ENCODE measurements at places on chromosomes 4 and X. TPM values are rescaled to one million over a fixed set of nuclear protein-coding genes. Genes with fewer than 3 reads are reported as not detected.

DNA sequence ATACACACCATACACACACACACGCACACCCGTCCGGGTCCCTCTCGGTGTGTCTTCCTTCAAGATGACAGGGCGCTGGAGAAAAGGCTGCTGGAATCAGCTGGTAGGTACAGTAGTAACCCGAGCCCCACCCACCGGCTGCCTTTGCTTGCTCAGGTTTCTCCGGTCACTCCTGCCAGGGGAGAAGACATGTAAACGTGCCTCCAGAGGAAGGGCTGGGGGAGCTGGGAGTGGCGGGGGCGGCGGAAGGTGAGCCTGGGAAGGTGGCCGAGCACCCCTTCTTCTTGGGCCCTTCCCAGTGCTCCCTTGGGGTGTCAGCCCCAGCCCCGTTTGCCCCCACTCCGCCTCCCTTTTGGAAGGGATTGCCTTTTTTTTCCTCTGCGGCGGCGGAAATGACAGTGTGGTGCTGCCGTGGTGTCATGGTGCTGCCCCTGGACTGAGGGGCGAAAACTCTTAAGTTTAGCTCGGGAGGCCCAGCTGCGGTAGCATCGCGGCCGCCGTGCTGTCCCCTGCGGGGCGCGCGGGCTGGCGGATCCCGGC lies at the start of gene MID2:
Gene MID2, plus strand, starts transcription at position 169 of the 540 bp plus-strand sequence. CDS start 561 bp downstream, outside the sequence.
- peak; percentile 62 for DNase-seq

GRCh38 chr4:135239964-135240363 lies 1038.4 kb upstream of the PABPC4L start:
- no peak for DNase-seq

- no peak for DNase-seq
These were observed 68.5 kb upstream of the TMEM164 start for GRCh38 chrX:109934434-109934833.

DNA sequence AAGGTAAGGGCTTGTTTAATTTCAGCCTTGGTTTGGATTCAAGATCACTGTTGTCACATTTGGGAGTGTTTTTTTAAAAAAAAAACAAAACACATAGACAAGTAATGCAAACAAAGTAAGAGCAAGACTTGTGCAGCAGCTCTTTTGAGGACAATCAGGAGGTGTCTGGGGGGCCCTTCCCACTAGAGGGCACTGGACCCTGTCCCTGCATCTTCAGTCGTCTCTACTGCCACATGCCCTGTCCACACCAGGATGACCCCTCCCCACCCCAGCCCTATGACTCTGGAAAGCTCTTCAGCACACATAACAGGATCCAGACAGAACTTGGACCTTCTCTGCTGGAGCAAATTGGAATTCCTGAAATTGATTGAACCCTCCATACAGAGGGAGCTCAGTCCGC lies 71.0 kb downstream of the USP46 start:
- DNase-seq: no peak

DNA sequence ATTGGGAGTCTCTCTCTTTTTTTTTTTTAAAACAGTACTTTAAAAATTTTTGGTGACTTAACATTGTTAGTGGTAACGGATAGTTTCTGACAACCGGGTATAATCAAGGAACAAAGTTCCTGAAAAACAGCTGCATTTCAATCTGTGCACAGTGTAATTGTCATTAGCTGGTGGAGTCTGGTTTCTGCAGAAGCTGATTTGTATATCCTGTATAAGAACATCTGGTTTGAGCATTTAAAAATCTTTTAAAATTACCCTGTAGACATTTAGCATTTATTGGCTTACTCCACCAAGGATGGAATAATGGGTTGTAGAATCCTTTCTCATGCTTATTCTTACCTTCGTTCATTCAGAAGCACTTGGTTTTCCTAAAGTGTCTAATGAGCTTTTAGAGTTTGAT lies 11.2 kb downstream of the JADE1 start:
- DNase-seq: no peak

DNA sequence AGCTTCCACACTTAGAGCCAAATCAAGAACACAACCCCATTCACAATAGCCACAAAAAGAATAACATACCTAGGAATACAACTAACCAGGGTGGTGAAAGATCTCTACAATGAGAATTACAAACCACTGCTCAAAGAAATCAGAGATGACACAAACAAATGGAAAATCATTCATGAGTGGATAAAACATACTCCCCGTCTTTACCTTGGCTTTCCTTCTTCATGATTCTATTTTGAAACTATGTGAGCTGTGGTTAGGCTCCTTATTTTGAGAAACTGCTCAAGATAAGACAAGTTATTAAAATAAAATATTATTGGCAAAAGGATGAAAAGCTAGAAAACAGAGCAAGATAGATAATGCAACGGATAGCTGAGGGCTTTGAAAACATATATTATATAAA lies 598.1 kb upstream of the FAT1 start:
- no peak for DNase-seq

DNA sequence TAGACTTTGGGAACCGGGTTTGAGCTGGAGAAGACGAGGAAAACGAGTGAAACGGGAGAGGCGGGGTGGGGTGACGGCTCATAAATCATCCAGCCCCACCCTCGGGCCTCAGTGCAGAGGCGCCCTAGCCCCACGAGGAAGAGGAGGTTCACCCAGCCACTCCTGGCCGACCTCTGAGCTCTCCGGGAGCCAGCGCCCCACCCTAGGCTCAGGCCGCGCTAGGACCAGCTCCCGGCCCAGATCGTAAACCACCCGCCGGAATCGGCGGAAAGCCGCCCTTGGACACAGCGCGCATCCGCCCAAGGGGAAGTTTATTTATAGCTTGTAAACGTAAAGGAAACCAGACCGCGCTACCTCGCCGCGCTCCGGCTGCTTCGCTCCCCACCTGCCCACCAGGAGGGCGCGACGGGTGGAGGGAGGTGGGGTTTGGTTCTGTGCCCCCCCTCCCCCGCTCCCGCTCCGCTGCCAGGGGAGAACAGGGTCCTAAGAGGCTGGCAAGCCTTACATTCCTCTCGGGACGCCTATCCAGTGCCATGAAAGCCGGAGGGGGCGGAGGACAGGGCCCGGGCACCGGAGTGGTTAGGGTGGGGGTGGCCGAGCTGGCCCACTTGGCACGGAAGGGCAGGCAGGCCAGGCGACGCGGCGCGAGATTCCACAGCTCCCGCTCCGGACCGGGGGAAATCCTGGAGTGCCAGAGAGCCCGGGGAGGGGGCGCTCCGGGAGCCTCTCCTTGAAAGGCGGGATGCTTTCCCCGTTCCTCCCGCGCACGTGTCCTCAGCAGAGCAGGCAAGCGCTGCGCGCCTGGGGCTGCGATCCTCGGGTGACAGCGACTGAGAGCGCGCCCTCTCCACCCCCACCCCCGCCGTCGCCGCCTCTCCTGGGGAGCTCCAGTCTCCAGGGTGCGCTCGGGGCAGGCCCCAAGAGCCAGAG lies 84.2 kb downstream of the BCOR start:
- DNase-seq: no peak

Gene PDE6B
- total RNA-seq: 14.8 TPM

Gene INTS6L
- total RNA-seq: 20.9 TPM

Measured in natural killer cell treated with Interleukin-12 subunit alpha and Interleukin-12 subunit beta and Interleukin-15 and Interleukin-18, amount 100 ng/mL, for 72 hours (primary cell).